ENCODE measurements at places on chromosomes 16 and 17.

DNA sequence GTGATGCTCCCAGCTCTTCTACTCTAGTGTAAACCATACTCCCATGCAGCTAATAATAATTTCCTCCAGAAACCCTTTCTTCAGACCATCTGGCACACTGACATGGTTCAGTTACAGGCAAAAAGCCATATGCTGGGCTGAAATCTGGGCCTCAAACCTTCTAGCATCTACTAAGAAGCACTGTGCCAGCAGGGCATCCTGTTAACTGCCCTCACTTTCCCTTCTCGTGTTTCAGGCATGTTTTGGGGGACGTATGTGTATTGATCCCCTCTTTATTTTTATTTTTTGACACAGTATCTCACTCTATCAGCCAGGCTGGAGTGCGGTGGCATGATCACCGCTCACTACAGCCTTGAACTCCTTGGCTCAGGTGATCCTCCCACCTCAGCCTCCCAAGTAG is 33.3 kb downstream of the STAT5A start:
- DNase-seq, result no peak

DNA sequence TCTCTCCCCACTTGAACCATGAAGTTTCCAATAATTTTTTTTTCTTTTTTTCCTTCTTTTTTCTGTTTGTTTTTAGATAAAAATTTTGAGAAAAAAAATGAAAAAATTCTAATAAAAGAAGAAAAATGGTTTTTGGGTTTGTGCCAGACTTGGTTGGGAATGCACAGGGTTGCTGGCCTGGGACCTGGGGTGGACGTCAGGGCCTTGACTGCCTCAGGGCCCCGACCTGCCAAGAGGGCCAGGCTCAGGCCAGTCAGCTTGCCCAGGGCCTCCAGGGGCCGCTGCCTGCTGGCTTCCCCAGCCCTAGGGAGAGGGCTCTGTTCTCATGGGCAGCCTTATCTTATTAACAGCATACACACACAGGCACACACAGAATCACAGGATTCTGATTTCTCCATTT is 6.5 kb downstream of the TBX6 start:
- no peak for DNase-seq

DNA sequence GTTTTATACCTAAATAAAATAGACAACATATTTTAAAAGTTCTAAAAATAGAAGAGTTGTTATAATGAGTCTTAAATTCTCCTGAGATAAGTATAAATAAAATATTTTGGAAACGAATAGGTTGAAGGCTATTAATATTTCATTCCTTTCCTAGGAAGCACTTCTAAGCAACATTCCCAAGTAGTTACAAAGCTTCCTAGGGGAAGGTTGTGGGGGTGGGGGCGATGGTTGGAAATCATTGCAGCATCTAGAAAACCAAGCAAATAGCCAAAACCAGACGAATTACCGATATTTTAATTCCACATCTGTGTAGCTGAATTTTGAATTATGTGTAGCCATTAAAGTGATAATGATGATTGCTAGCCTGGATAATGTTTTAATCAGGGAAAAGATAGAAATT is 26.9 kb downstream of the PTRH2 start:
- DNase-seq, result no peak

DNA sequence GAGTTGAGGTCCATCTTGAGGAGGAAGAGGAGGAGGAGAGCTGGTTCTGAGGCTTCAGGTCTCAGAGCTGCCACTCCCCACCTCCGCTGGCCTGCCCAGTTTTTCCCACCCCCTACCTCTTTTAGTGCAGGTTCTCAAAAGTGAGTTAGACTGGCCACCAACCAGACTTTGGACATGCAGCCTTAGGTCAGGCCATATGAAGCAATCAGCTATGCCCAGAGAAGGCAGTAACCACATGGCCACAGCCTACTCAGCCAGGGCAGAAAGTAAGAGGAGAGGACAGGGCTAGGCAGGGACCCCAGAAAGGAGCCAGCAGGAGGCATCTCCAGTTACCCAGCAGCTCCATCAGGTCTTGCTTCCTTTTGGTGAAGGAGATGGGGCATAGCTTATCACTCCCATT is 9.0 kb downstream of the MYO15A start:
- no peak for DNase-seq

DNA sequence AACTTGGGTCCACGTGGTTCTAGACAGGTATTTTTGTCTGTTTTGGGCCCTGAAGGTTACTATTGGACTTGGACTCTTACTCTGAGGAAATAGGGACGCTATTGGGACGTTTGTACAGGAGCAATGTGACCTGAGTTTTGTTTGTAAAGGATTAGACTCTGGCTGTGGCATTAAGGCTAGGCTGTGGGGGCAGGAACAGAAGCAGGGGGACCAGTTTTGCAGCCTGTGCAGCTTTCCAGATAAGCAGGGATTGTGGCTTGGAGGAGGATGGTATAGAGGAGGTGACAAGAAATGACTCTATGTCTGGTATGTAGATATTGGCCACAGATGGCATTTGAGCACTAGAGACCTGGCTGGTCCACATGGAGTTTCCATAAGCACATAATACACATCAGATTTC is 12.8 kb downstream of the NOD2 start:
- no peak for DNase-seq

DNA sequence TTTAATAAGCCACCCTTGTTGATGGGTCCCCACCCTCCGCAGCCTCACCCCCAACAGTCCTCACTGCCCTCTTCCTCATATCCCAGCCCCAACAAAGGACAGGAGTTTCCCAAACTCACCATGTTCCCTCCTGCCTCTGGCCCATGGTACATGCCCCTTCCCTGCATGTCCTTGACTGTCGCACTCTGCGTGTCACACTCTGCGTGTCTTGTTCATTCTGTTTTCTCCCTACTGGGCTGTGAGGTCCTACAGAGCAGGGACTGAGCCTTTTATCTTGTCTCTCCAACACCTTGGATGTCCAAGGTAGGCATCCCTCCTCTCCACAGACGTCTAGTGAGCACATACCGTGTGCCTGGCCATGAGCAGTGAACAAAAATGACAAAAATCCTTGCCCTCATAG is 154.7 kb downstream of the SOCS1 start:
- no peak for DNase-seq

DNA sequence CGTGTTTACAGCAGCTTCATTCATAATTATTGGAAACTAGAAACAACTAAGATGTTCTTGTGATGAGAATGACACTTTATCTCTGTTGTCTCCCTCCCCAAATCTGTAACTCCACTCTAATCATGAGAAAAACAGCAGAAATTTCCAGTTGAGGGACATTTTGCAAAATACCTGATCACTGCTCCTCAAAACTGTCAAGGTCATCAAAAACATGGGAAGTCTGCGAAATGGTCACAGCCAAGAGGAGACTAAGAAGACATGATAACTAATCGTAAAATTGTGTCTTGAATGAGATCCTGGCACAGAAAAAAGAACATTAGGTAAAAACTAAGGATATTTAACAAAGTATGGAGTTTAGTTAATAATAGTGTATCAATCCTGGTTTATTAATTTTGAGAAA is 204.2 kb downstream of the CYLD start:
- DNase-seq, result no peak

- DNase-seq, result no peak
Observed at GRCh38 chr17:2420176-2420575, 19.3 kb upstream of the MNT start.
